Activated T-helper 9 cell treated with anti-CD3 and anti-CD28 coated beads, Interleukin-2, amount 50 U/mL, for 16 hours (primary cell): ENCODE measurements at places on chromosomes 11 and 22.

- no peak for DNase-seq
Observed at GRCh38 chr22:24414984-24415945, 12.1 kb upstream of the ADORA2A start.

DNA sequence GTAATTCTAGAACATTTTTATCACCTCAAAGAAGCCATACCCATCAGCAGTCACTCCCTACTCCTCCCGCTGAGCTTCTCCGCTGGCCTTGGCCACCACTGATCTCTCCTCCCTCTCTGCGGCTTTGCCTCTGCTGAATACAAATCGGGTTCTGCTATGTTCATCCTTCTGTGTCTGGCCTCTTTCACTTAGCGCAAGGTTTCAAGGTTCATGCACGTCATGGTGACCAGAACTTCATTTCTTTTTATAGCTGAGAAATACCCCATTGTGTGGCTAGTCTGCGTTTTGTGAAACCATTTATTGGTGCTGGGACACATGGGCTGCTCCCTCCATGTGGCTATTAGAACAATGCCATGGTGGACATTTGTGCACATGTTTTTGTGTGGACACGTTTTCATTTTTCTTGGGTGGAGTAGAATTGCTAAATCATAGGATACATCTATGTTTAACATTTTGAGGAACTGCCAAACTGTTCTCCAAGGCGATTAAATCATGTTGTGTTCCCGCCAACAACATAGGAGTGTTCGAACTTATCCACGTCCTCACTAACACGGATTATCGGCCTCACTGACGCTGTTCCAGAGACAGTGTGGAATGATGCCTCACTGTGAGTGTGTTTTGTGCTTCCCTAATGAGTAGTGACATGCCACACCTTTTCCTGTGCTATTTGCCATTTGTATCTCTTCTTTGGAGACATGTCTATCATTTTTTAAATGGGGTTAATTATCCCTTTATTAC lies 24.2 kb upstream of the KRTAP5-6 start:
- DNase-seq: no peak

DNA sequence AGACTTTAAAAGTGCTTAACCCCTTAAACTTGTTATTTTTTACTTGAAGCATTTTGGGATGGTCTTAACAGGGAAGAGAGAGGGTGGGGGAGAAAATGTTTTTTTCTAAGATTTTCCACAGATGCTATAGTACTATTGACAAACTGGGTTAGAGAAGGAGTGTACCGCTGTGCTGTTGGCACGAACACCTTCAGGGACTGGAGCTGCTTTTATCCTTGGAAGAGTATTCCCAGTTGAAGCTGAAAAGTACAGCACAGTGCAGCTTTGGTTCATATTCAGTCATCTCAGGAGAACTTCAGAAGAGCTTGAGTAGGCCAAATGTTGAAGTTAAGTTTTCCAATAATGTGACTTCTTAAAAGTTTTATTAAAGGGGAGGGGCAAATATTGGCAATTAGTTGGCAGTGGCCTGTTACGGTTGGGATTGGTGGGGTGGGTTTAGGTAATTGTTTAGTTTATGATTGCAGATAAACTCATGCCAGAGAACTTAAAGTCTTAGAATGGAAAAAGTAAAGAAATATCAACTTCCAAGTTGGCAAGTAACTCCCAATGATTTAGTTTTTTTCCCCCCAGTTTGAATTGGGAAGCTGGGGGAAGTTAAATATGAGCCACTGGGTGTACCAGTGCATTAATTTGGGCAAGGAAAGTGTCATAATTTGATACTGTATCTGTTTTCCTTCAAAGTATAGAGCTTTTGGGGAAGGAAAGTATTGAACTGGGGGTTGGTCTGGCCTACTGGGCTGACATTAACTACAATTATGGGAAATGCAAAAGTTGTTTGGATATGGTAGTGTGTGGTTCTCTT lies 2.8 kb downstream of the MALAT1 start:
- DNase-seq: no peak

GRCh38 chr11:111400595-111400994 lies 21.5 kb upstream of the POU2AF1 start:
- DNase-seq: no peak
